ENCODE measurements at places on chromosomes 16 and 17.

DNA sequence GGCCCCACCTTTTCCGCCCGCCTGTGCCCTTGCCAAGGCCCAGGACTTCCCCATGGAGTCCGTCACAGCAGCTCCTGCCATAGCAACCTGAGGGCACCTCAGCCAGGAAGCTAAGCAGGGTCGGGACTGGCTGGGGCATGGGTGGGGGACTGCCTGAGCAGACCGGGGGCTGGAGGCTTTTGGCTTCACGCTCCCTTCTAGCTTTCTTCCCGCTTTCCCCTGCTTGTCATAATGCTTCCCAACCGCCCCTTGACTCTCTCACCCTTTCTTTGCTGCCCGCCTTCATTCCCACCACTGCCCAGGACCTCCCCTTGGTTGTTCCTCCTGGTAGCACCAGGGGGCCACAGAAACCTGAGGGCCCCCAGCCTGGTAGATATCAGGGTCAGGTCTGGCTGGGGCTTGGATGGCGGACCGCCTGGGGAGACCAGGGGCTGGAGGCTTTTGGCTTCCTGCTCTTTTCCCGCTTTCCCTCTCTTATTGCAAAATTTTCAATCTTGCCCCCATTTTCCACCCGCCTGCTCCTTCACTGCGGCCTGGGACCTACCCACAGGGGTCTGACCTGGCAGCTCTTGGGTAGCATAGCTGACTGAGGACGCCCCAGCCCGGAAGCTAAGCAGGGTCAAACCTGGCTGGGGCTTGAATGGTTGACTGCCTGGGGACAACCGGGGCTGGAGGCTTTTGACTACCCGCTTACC, 2287.7 kb downstream of the TP53TG3F start:
- no peak for DNase-seq

DNA sequence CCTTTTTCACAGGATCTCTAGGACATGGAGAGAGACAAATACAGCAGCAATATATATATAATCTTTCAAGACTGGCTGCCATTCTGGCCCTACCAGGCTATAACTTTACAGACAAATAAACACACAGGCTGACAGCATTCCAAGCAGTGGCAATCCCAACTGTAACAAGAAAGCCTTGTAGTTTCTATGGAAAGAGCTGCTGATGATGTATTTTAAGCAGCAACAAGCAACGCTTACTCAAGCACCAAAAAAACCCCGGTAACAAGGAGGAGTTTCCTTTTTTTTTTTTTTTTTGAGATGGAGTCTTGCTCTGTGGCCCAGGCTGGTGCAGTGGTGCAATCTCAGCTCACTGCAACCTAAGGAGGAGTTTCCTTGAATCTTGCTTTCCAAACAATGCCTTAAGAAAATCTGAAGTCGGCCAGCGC, 23.2 kb downstream of the LSM12 start:
- no peak for DNase-seq

GRCh38 chr16:633336-634050, 2.6 kb downstream of the METTL26 start:
- DNase-seq: no peak

GRCh38 chr17:58268326-58268725, 12.4 kb downstream of the MPO start:
- no peak for DNase-seq

GRCh38 chr17:53390575-53390974, 432.2 kb upstream of the KIF2B start:
- DNase-seq: no peak

DNA sequence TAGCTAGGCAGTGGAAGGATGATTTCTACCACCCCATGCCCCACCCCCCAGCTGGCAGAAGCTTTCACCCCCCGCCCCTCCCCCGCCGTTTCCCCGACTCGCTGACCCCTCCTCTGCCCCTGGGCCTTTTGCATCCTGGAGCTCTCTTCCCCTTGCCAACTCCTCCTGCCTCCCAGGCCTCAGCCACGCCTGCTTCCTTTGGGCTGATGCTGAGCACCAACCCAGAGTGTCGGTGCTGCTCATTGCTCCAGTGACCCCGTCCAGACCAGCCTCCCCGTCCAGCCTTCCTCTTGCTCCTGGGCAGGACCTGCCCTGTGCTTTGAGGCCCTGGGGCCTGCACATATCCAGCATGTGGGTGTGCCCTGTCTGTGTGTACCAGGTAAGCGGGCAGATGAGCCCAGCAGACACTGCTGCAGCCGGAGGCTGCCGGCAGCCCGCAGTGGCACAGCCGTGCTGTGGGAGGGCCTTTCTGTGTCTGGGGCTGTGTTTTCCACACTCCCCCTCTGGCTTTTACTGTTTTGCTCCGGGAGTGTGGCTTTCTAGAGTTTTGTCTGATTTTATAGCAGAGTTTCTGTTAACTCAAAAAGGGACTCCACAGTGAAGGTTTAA, 72.9 kb downstream of the JPH3 start:
- DNase-seq: no peak

- DNase-seq: no peak
Observed at GRCh38 chr16:16030449-16030848, 81.0 kb downstream of the ABCC1 start.

DNA sequence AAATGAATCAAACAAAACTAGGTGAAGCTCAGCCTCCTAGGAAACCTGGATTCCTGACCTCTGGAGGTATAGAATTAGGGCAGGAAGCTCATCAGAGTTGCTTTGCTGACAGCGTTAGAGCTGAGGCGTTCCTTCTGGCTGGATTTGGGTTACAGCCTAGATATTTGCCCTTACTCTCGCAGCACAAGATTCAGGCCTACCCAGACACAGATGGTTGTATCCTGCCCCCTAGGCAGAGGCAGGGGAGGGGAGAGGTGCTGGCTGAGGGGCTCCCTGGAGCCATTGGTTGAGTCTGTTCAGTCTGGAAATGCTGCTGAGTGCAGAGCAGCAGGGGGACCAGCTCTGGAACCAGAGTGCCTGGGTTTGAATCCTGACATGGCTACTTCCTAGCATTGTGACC, 78.4 kb downstream of the MPRIP start:
- DNase-seq: no peak

DNA sequence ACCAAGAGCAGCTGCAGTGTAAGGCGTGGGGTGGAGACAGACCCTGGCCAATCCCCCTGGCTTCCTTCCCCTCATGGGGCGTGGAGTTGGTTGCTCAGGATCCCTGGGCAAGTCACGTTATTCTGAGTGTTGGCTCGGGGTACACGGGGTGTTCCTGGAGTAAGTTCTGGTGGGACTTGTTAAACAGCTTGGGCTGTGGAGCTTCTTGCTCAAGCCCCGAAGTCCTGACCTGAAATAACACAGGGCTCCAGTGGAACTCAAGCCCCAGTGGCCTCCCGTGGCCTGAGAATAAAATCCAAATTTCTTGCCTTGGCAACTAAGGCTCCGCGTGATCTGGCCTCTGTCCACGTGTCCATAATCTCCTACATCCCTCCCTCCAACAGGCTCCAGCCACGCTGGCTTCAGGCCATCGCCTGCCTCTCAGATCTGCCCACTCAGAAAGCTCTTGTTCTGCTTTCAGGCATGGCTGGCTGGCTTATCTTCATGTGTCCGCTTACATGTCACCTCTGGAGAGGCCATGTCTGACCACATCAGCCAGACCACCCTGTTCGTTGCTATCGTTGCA, 49.3 kb upstream of the BCO1 start:
- DNase-seq: no peak

DNA sequence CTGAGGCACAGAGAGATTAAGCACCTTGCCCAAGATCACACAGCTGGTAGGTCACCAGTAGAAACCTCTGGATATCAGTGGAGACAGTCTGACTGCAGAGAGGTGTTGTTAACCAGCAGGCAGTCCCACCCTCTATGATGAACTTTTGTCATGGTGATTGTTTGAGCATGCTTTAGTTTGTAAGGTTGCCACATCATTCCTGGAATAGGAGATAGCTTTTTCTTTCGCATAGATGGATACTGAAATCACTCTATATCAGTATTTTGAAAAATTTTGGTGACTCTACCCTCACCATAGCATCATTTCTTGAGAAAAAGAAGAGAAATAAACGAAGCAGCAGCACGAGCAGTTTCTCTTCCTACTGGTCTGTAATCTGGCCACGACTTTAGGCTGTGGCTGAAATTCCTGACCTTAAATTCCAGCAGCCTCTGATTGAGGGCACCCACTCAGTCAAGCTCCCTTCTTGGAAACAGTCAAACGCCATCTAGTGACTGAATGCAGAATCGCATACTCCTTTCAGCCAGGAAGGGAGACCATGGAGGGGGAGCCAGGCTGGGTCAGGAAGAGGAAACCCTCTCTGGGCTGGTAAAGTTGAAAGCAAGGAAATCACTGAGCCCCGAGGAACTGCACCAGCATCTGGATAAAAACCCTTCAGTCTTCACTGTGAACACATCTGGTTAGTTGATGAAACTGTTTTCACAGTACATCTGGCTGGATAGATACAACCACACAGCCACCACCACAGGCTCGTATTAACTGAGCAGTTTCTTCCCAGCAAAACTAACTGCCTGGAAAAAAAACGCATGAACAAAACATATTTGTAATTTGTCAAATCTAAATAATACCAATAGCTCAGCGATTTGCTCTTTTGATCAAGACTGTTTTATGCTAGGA, 108.5 kb upstream of the XYLT1 start:
- no peak for DNase-seq

DNA sequence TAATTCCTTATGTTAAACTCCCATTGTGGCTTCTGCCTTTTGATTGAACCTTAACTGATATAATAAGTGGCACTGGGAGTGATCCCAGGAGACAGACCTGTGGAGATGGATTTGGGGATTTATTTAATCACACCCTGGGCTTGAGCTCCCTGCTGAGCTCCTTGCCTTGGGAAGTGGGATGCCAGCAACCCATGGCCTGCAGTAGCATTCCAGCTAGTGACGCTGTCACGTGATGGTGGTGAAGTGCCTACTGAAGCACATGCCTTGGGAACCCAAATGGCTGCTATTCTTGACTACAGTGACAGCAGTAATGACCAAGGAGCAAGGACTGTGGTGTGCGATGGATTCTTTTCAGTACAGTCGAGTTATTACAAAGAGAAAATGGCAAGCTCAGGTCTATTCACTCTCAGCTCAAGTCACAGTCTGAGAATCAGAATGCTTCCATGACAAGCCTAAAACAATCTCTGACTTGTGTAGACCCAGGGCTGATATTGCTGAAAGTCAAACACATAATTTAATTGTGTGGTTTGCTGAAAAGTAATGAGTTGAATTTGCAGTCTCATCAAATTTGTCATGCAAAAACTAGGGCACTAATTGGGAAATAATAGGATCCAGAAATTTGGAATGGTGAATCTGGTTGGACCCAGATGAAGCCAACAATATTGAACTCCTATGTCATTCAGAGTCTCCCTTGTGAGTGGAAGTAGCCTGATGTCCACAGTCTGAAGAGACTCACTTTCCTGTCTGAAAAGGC, 47.1 kb downstream of the BCL7C start:
- DNase-seq: no peak

- peak; percentile 0 for DNase-seq
Observed at GRCh38 chr16:53629151-53629550, 74.5 kb downstream of the RPGRIP1L start.

GRCh38 chr17:49739641-49740271, 24.2 kb downstream of the FAM117A start:
- peak; percentile 78 for DNase-seq

DNA sequence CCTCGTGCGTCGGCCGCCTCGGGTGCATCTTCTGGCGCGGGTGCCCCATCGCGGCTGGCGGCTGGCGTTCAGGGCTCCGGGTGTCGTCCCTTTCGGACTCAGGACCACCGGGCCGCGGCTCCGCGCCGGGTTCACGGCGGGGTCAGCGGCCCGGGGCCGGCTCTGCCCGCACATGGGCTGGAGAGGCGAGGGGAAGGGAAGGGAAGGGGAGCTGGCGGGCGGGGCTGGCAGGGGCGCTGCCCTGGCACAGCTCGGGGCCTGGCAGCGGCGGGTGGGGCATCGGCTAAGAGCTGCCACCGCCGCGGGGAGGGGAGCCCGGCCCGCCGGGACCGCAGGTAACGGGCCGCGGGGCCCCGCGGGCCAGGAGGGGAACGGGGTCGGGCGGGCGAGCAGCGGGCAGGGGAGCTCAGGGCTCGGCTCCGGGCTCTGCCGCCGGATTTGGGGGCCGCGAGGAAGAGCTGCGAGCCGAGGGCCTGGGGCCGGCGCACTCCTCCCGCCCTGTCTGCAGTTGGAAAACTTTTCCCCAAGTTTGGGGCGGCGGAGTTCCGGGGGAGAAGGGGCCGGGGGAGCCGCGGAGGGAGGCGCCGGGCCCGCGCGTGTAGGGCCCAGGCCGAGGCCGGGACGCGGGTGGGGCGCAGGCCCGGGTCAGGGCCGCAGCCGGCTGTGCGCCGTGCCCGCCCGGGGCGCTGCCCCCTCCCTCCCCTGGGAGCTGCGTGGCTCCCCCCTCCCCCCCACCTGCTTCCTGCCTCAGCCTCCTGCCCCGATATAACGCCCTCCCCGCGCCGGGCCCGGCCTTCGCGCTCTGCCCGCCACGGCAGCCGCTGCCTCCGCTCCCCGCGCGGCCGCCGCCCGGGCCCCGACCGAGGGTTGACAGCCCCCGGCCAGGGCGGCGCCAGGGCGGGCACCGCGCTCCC, 646 bp downstream of the HIC1 start:
- DNase-seq: no peak

DNA sequence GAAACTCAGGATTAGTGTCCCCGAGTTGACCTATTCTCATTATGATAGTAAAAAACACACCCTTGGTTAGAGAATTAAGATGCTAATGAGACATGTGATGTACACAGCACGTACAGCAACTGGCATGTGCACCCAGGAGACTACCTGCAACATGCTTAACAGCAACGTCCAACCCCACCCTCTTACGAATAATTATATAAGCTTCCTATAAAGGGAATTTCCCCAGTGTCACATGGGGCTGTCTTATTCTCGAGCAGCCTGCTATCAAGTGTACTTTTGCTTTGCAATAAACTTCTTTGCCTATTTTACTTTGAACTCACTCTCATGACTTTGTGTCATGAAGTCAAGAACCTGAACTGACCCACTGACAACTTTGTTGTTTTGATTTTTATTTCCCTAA, 62.4 kb upstream of the PMFBP1 start:
- DNase-seq: no peak

- DNase-seq: no peak
Observed at GRCh38 chr17:72182371-72182873, 61.6 kb downstream of the SOX9 start.

GRCh38 chr16:87696726-87697125, 69.1 kb downstream of the KLHDC4 start:
- no peak for DNase-seq

GRCh38 chr17:61669522-61669921, 78.5 kb upstream of the NACA2 start:
- peak; percentile 97 for DNase-seq

- peak; percentile 26 for DNase-seq
Observed at GRCh38 chr17:19386051-19386929, 700 bp downstream of the MFAP4 start.

- DNase-seq: no peak
Observed at GRCh38 chr16:65842067-65842466, 524.4 kb upstream of the CDH5 start.

DNA sequence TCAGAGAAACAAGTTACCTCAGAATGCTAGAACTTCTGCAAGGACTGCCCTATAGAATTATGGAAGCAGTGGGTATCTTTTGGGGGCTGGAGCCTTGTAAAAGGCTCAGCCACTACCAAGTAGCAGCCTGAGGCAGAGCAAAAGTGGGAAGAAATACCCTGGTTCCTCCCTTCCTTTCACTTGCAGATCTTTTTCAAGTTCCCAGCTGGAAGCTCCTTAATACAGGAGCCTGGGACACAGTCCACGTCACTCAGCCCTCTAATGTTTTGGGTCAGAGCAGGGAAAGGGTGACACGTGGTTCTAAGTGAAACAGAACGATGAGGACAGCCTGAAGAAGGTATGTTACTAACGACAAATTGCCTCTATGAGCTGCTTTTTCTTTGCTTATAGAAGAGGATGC, 93.1 kb downstream of the CNTNAP4 start:
- no peak for DNase-seq
